ENCODE measurements at places on chromosomes 3 and 15.

DNA sequence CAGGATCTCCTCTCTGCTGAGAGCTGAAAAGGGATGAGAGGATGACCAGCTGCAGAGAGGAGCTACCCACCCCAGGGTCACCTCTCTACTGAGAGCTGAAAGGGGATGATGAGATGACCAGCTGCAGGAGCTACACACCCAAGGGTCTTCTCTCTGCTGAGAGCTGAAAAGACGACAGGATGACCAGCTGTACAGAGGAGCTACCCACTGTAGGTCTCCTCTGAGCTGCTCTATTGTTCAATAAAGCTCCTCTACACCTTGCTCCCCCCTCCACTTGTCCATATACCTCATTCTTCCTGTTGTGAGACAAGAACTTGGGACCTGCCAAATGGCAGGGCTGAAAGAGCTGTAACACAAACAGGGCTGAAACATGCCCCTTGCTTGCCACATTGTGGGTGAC lies 149.9 kb downstream of the FMN1 start:
- no peak for DNase-seq

GRCh38 chr3:126926684-126927400 lies 56.1 kb upstream of the PLXNA1 start:
- no peak for DNase-seq

GRCh38 chr15:62711691-62712454 lies 330.7 kb upstream of the TPM1 start:
- peak; percentile 16 for DNase-seq

GRCh38 chr3:196514913-196515621 lies at the start of gene SMCO1:
SMCO1 (minus strand) TSS chr3:196515346; CDS start chr3:196515209, 137 bp downstream.
- no peak for DNase-seq

- DNase-seq, result no peak
Observed at GRCh38 chr3:133896002-133896761, 500 bp upstream of the RAB6B start.

DNA sequence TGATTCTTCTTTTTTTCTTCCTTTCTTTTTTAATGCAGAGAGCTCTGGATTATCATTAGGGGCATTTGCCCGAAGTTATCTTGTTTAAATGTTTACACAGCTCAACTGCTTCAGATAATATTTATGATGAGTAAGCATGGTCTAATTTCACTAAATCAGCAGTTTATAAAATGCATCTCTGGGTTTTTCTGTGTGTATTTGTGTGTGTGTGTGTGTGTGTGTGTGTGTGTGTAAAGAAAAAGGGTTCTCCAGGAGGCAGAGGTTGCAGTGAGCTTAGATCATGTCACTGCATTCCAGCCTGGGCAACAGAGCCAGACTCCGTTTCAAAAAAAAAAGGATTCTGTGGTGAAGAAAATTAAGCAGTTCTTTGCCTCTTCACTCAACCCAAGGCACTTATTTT lies 25.9 kb upstream of the TNFSF10 start:
- DNase-seq, result no peak

GRCh38 chr3:94065819-94066480 lies 3.1 kb downstream of the NSUN3 start:
- no peak for DNase-seq

DNA sequence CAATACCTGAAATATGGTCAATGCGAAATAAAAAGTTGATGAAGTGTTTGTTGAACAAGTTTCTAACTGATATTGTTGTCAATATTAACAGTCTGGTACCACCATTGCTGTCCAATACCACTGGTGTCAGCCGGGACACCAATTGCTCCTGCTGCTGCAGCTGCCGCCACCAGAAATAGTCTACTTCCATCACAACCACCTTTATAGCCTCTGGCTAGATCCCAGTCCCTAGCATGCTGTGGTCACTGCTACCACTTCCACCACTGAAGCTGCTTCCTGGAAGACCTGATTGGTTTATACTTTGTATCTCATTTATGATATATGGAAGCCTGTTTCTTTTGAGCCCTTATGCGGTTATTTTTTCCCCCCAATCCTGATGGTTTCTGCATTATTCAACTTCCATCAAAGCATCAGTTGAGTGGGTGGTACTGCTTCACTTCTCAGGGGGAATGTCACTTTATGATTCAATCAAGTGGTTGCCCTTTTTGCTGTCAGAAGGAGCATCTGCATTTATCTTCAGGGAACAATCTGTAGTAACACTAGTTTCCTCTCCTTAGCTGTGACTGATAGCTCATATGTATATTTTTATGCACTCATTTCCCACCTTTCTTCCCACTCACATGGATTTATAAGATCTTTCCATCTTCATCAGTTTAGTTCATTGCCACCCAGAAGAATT lies 11.7 kb downstream of the LNP1 start:
- no peak for DNase-seq

- DNase-seq, result no peak
Observed at GRCh38 chr3:183291497-183292031, 38.5 kb downstream of the B3GNT5 start.

DNA sequence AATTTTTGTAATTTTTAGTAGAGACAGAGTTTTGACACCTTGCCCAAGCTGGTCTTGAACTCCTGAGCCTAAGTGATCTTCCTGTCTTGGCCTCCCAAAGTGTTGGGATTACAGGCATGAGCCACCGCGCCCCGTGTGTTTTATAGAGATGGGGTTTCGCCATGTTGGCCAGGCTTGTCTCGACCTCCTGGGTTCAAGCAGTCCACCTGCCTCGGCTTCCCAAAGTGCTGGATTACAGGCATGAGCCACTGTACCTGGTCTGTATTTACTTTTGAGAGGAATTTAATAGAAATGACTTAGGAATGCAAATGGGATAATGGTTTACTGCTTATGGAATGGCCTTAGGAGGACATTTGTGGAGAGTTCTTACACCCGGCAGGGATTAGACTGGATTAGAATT lies 10.8 kb downstream of the TATDN2 start:
- no peak for DNase-seq

- no peak for DNase-seq
Observed at GRCh38 chr3:189908646-189909045, 212.1 kb downstream of the P3H2 start.

DNA sequence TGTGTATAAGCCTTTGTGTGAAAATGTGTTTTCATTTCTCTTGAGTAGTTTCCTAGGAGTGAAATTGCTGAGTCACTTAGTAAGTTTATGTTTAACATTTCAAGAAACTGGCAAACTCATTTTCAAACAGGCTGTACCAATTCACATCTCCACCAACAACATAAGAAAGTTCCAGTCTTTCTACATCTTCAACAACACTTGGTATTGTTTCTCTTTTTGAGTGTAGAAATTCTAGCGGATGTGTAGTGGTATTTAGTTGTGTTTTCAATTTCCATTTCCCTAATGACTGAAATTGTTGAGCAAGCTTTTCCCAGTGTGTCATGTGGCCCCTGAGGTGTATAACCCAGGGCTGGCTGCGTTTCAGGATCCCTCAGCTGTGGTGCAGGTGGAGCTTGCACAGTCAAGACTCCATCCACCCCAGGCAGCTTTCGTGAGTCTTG lies 258.5 kb downstream of the PDCD6IP start:
- peak; percentile 44 for DNase-seq

GRCh38 chr15:101637919-101638318 lies 14.3 kb downstream of the TM2D3 start:
- DNase-seq, result no peak

DNA sequence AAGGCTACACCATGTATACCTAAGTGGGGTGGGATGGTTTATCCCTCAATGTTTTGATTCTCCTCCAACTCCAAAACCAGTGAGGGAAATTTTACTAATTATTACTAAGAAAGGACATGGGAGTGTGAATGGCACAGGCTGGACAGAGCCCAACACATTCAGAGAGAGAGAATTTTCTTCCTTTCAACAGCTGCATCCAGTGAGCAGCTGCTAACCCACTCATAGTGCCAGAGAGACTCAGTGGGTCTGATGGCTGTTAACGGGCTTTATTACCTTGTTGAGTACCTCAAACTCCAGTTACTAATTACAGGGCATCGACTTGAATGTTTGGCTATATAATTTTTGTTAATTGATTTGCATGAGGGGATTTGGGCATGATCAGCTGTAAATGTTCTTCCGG lies 75.8 kb downstream of the RORA start:
- no peak for DNase-seq

- no peak for DNase-seq
Observed at GRCh38 chr15:83287541-83288027, 3.1 kb upstream of the BNC1 start.

DNA sequence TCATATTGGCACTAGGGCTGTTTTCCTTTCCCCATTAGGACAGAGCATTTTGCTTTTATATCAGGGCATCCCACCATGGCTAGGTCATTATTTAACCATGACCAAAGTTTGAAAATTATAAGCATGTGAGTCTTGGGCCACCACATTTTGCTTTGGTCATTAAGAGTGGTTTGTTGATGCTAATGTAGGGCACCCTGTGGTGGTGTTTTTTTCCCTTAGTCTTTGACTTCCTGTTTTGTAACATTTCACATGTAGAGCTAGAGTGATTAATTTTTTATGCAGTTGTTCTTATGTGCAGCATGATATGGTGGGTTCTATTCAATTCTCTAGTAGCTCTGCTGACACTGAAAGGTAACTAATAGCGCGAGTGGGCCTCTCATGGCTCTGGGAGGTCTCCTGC lies 249.6 kb upstream of the ROBO1 start:
- DNase-seq, result no peak

- no peak for DNase-seq
Observed at GRCh38 chr15:31440754-31441311, 114.2 kb downstream of the KLF13 start.

GRCh38 chr3:32184187-32184730 lies 54.2 kb upstream of the CMTM8 start:
- DNase-seq, result no peak

DNA sequence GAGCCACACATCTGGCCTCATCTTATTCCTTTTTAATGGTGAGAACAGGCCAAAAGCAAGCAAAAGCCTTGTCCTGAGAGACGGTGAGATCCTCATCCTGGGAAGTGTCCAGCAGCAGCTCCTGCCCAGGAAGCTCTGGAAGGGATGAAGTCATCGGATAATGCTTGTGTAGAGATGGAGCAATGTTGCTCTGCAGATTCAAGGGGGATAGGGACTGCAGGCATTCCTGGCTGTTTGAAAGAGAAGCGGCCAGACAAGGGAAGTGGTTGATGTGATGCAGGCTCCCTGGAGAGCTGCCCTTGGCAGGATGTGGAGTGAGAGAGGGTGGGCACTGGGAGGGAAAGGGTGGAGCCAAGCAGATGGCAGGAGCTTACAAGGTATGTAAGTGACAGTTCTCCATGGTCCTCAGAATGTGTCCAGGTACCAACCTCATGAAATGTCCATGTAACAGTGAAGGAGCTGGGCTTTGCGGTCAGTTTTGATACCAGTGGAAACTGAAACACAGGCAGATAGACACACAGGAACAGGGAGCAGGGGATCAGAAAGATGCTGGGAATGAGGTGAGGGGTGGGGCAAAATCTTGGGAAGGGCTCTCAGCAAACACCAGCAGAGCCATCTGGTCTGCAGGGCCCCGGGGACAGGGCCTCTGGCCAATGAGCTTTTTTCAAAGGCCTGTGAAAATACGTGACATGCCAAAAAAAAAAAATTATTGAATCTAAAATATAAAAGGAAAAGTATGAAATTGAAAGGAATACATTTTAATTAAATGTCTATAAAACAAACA lies 32.2 kb upstream of the LACTB start:
- no peak for DNase-seq

DNA sequence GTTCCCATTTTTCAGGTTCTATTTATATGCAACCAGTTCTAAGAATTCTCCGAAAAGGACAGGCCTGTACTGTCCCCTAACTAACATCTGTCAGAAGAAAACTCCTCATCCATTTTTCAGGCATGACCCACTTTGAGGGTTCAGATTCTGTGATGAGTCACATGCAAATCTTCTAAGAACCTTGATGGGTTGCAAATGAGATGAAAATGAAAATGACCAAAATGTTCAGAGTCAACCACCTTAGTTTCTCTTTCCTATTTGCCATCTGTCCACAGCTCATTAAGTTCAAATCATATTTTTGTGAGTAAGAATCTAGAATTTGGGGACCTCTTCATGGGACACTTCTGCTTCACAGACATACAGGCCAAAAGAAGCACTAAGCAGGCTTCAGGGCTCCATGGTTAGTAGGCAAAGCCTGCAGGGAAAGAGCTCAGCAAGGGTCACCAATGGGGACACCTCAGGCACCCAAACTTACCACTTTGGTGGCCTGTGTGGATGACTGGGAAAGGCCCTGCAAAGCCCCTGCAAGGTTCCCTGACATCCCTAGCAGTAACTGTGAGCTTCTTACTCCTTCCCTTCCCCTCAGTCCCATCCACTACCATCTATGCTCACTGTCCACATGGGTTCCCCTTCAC lies 122.0 kb downstream of the WDR76 start:
- peak; percentile 7 for DNase-seq

DNA sequence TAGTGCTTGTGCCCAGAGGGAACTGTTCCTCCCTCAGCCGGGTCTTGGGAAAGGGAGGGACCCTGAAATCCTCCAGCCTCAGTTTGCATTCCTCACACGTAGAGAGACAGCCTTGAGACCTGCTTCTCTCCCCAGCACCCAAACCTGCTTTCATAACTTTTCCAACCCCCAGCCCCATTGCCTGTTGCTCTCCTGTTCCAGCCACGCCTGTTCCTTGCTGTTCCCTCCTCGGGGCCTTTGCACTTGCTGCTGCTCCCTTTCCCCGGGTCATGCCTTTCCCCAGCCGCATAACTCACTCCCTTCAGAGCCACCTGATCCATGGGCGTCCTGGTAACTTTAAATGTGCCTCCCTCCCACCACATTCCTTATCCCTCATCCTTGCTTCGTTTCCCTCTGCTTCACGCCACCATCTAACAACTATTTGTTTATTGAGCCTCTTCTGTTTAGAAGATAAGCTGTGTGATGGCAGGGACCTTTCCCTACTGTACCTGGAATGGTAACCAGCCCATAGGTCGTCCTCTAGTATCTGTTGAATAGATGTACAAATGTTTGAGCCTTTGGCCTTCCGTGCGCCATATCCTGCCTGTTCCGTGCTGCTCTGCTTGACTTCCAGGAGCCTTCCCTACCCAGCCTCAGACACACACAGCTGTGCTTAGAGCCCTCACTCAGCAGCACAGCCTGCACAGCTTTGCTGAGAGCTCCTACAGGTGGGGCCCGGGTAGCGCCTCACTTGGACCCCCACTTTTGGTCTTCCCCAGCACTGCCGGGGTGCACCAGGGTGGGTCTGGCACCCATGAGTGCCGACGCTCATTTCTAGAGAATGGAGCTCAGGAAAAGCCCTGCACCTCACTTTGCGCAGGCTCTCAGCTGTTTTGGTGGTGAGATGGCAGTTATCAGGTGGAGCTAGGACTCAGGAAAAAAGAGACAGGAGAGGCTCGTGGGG lies 60.2 kb downstream of the SCN5A start:
- no peak for DNase-seq

DNA sequence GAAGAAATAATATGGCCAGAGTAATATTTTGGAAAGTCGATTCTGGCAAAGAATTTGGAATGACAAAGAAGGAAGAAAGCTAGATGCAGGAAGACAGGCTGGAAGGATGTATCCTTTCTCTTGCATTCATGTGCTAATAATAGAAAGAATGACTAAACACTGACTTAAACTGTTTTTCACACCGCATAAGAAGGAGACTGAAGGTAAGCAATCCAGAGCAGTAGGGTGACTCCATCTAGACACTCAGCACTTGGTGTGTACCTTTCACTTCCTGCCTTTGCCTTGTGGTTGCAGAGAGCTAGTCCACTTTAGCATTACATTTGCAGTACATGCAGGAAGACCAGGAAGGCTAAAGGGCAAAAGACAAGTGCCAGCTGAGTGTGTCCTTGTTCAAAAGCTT lies 234.6 kb downstream of the RBMS3 start:
- DNase-seq, result no peak

- DNase-seq, result no peak
Observed at GRCh38 chr15:70248116-70249025, 150.7 kb upstream of the TLE3 start.

GRCh38 chr15:100879464-100880138 lies at the start of gene ALDH1A3:
ALDH1A3 (plus strand) TSS chr15:100879831; CDS start chr15:100879908, 77 bp downstream.
- no peak for DNase-seq

GRCh38 chr3:108951820-108952501 lies 1.7 kb downstream of the GUCA1C start:
- DNase-seq, result no peak

All from activated naive CD4-positive, alpha-beta T cell treated with anti-CD3 and anti-CD28 coated beads, Interleukin-2, amount 50 U/mL, for 72 hours (primary cell).